ENCODE measurements at places on chromosomes 7 and 10. TPM values are rescaled to one million over a fixed set of nuclear protein-coding genes. Genes with fewer than 3 reads are reported as not detected.
A peak's percentile ranks its signal among the peaks of the same experiment; 100 is the strongest.

GRCh38 chr7:107248551-107249316 is 79.9 kb downstream of the HBP1 start:
- H3K27me3 ChIP-seq, result no peaks in the 10 kb centered on the region
- no peak for DNase-seq
- no peak overlapping the region for H3K27ac ChIP-seq
- H3K4me3 ChIP-seq, result no peak overlapping the region

The MMS19 gene
- total RNA-seq, result 55.1 TPM

- no peak overlapping the region for H3K4me3 ChIP-seq
- no peaks in the 10 kb centered on the region for H3K36me3 ChIP-seq
- H3K27me3 ChIP-seq, result no peaks in the 10 kb centered on the region
- peaks cover 21% of the 10 kb centered on the region for H3K4me1 ChIP-seq
Measured at GRCh38 chr10:12960941-12961340, 40.6 kb downstream of the CCDC3 start.

The AMPH gene
- total RNA-seq, result 4.6 TPM

The SEMA3D gene
- total RNA-seq, result 20.9 TPM

The HYAL4 gene
- total RNA-seq, result not detected

DNA sequence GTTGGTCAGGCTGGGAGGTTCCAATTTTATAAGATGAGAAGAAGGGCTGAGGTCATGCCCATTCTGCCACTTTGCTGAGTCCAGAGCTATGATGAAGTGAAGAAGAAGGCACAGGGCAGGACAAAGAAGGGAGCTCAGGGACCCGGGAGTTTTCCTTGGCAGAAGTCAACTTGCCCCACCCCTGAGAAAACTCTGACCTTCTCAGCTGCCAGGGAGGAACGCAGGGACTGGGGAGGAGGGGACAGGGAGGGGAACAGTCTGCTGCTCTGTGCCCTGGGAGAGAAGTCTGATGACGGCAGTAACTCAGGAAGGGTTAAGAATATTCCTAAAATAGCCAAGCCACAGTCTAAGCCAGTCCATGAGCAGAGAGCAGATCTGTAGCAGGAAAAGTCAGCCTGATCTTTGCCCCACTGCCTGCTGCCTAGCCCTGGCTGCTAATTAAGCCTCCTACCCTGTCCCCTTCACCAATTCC is 11.7 kb downstream of the ADIRF start:
- peak overlapping the region; percentile 62 for H3K27ac ChIP-seq
- DNase-seq, result no peak
- H3K4me1 ChIP-seq, result peaks cover 30% of the 10 kb centered on the region

The ELOVL3 gene
- total RNA-seq, result not detected

DNA sequence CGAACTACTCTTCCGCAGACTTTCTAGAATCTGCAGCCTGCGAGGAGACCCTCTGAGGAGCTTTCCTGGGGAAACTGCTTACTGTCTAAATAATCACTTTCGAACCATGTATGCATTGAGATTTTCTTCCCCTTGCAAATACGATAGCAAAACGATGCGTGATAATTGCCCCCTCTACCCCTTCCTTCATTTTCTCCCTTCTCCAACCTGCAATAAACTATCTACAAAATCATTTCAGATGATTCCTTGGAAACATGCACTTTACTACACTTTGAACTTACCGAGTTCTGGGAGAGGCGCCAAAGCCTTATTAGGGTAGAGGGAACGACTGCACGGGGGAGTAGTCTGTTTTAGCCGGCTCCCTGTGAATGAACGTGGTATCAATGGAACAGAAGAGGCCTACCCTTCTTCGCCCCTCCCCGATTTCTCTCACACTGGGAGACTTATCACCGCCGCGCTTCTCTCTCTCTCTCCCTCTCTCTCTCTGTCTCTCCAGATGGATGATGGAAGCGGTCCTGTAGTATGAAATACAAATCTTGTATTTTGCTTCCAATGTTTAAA is at the start of gene FGFBP3:
TSS of gene FGFBP3 (minus strand) at position 370 of the 561 bp plus-strand sequence. CDS start 517 bp downstream, outside the sequence.
- no peaks in the 10 kb centered on the region for H3K27me3 ChIP-seq
- H3K36me3 ChIP-seq, result no peaks in the 10 kb centered on the region
- H3K27ac ChIP-seq, result peak within 1 kb of the TSS; percentile 42
- DNase-seq, result no peak
- peak within 1 kb of the TSS; percentile 78 for H3K4me3 ChIP-seq

DNA sequence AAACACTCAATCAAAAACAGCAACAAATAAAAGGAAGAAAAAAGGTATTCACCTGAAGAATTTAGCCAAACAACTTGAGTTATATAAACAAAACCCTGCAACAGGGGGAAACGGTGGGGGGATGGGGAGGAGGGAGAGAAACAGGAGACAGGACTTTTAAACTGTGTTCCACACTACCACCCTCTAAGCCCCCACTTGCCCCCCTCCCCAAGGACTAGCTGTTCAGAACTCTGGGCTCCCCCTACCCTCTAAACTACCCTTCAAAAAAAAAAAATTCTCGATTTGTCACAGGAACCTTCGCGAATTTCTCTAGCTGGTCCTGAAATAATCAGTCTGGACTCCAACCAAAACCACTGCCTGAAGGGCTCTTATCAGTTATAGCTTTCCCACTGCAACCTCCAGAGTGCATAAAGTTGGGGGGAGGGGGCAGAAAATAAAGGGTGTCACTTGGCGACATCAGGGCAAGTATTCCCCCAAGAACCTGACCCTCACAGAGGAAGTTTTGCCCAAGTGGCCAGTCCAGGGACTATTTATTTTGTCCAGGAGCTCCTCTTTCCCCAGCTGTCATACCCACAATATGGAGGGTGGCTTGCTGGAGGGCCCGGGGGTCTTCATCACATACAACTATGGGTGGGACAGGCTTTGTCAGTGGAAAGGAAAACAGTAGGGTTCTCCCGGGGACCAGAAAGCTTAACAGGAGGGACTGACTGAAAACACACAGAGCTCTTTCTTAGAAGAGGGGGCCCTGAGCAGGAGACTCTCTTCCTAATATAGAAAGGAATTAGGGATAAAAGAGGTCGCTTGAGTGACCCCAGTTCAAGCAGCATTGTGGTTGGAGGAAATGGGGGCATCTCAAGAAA is 1.3 kb downstream of the UBE2H start:
- H3K27ac ChIP-seq, result peak overlapping the region; percentile 100
- no peaks in the 10 kb centered on the region for H3K27me3 ChIP-seq
- H3K36me3 ChIP-seq, result no peaks in the 10 kb centered on the region

GRCh38 chr7:30102281-30102680 is 32.5 kb upstream of the MTURN start:
- H3K4me3 ChIP-seq, result no peak overlapping the region
- DNase-seq, result no peak
- H3K27me3 ChIP-seq, result no peaks in the 10 kb centered on the region
- H3K27ac ChIP-seq, result no peak overlapping the region
- H3K4me1 ChIP-seq, result no peaks in the 10 kb centered on the region
- H3K36me3 ChIP-seq, result no peaks in the 10 kb centered on the region

All from stomach (tissue), 19 donors.